ENCODE measurements at places on chromosomes 7 and 10.

- DNase-seq: no peak
Measured at GRCh38 chr7:93133005-93133404, 15.2 kb downstream of the SAMD9L start.

- no peak for DNase-seq
Measured at GRCh38 chr7:36985866-36986400, 261.6 kb upstream of the AOAH start.

GRCh38 chr7:116197360-116197759 lies 13.0 kb upstream of the TES start:
- DNase-seq: no peak

DNA sequence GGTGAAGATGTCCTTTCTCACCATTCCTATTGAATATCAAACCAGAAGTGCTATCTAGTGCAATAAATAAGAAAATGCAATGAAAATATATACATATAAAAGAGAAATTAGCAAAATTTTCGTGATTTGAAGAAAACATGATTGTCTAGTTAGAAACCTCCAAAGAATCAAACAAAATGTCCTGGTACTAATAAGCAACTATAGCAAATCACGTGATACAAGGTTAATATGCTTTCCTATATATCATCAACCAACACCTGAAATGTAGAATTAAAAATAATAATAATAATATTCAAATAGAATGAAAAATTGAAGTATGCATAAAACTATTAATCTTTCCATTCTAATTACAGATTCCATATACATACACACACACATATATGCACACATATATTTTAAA lies 183.9 kb upstream of the POM121L12 start:
- DNase-seq: no peak

- no peak for DNase-seq
Measured at GRCh38 chr10:51302316-51302715, 228.0 kb downstream of the PRKG1 start.

DNA sequence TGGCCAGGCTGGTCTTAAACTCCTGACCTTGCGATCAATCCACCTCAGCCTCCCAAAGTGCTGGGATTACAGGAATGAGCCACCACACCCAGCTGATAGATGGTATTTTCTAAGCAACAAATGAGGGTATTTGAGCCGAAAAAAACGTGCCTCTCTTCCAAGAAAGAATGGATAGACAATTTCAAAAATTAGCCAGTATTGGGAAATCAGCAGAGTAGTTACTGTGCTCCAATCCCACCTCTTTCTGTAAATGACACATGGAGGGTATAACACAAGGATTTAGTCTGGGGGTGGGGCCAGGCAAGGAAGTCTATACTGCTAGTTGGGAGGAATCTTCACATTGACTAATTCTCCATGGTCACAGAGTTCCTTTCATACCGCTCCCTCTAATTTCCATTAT lies 9.2 kb upstream of the BPGM start:
- DNase-seq: no peak

DNA sequence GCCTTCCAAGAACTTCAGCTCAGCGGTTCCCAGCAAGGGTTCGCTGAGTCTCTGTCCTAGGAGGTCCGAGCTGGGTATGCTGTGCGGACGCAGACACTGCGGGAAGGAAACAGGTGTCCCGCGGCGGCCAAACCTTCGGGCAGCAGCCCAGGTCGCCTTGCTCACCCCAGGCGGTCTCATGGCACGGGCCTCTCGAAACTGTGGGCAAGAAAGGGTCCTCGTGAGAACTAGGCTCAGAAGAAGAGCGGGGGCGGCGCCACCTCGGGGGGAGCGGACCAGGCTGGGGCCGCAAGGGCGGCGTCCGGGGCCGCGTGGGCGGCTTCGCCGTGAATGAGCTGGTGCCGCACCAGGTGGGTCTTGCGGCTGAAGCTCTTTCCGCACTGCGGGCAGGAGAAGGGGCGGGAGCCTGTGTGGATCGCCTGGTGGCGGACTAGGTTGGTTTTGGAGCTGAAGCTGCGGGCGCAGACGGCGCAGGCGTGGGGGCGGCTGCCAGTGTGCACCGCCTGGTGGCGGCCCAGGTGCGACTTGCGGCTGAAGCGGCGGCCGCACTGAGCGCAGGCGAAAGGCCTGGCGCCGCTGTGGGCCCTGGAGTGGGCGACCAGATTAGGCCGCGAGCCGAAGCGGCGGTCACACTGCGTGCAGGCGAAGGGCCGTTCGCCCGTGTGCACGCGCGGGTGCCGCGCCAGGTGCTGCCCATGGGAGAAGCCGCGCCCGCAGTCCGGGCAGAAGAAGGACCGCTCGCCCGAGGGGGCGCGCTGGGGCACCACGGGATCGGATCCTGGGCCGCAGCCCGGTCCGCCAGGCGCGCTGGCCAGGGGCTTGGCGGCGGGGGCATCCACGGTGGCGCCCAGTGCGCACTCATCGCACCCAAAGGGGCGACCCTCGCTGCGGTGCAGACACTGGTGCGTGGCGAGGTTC lies 8.6 kb downstream of the ZNF467 start:
- DNase-seq: no peak

GRCh38 chr10:1530871-1531517 lies 206.3 kb downstream of the ADARB2 start:
- no peak for DNase-seq

GRCh38 chr7:157009170-157009777 lies 1.2 kb downstream of the MNX1 start:
- DNase-seq: no peak

Data from activated gamma-delta T cell treated with anti-CD3 and anti-CD28 coated beads, Interleukin-2, amount 50 U/mL, for 16 hours (primary cell).